ENCODE measurements at places on chromosomes 1 and 21.

DNA sequence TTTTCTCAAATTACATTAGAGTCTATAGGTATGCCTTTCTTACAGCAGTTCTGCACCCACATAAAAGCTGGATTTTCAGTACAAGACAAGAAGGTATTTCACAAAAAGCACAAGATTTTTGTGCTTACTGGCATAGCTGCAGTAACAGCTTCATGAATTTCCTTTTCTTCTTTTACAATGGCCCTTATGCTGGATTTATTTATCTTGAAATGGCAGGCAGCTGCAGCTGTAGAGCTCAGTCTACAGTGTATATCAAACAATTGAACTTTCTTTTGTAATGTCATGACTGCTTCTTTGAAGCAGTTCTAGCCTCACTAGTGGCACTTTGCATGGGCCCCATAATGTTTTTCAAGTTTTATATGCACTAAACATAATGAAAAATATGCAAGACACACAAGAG is 510.2 kb downstream of the KCNT2 start:
- no peak for DNase-seq

- no peak for DNase-seq
Measured at GRCh38 chr1:161502181-161502580, 3.1 kb upstream of the FCGR2A start.

DNA sequence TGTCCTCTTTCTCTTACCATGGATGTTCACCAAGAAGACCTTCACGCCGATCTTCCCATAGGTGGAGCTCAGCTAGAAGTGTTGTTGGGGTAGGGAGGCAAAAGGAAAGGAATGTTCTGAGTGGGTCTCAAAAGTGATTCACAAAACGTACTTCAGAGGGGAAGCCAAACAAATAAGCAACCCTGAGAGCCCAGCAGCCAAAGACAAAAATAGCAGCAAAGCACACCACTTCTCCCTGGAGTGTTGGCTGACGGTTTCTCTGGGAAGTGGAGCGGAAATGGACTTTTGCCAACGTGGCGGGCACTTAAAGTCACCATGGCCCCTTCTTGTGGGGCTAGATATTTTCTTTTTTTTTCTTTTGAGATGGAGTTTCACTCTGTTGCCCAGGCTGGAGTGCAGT is 23.1 kb downstream of the SLC26A9 start:
- no peak for DNase-seq

DNA sequence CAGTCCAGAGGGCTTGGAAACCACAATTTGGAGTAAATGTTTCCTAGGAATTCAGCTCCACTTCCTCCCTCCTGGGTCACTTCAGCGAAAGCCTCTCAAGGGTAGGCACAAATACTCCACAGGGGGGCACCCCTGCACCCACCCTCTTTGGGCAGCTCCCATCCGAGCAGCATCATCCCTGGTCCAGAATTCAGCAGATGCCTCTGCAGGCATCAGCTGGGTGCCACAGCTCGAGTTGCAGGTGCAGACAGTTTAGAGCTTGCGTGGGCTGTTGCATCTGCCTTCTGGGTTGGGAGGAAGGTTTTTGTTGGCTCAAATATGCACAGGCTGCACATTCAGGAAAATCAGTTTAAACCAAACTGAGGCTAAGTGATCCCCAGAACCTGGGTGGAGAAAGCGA is 25.0 kb downstream of the KANK4 start:
- no peak for DNase-seq

DNA sequence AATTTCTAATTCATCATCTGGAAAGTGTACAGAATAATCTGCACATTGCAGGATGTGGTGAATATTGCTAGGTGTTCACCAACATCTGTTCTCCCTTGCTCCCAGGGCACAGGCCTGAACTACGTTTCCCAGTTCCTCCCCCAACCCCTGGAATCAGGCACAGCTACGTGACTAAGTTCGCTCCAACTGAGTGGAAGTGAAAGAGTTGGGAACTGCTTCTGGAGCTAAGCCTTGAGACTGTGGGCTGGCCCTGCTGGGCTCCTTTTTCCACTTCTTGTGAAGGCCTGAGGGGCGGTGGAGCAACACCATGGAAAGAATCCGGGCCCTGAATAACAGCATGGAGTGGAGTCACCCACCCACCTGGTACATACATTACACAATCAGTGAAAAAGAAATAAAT is 534.6 kb downstream of the SMYD3 start:
- DNase-seq, result no peak

- DNase-seq, result no peak
Measured at GRCh38 chr1:85134583-85135391, 66.0 kb downstream of the SYDE2 start.

- DNase-seq, result peak; percentile 91
Measured at GRCh38 chr1:20786253-20787028, 666 bp downstream of the HP1BP3 start.
